ENCODE measurements at places on chromosomes 2 and 18. TPM values are rescaled to one million over a fixed set of nuclear protein-coding genes. Genes with fewer than 3 reads are reported as not detected.
A peak's percentile ranks its signal among the peaks of the same experiment; 100 is the strongest.

The ALPI gene
- total RNA-seq, result not detected

The RFTN2 gene
- total RNA-seq, result 20.6 TPM

The ZDBF2 gene
- 27.1 TPM for total RNA-seq

The MYO7B gene
- 0.28 TPM for total RNA-seq

The UGT1A3 gene
- total RNA-seq, result not detected

The MGAT4A gene
- total RNA-seq, result 12.2 TPM

The ANKRD29 gene
- 0.61 TPM for total RNA-seq

The TMEM178A gene
- total RNA-seq, result 12.0 TPM

The PLEKHH2 gene
- 2.1 TPM for total RNA-seq

The LRRTM4 gene
- total RNA-seq, result 10.1 TPM

The TMEM200C gene
- 26.1 TPM for total RNA-seq

The CD207 gene
- not detected for total RNA-seq

GRCh38 chr2:102603904-102604303, 15.4 kb upstream of the SLC9A2 start:
- no peak for DNase-seq

GRCh38 chr2:219636144-219636915, 8.9 kb downstream of the SLC4A3 start:
- DNase-seq, result no peak

- no peak for DNase-seq
These were observed 30.5 kb downstream of the GALNT14 start for GRCh38 chr2:31107591-31108300.

DNA sequence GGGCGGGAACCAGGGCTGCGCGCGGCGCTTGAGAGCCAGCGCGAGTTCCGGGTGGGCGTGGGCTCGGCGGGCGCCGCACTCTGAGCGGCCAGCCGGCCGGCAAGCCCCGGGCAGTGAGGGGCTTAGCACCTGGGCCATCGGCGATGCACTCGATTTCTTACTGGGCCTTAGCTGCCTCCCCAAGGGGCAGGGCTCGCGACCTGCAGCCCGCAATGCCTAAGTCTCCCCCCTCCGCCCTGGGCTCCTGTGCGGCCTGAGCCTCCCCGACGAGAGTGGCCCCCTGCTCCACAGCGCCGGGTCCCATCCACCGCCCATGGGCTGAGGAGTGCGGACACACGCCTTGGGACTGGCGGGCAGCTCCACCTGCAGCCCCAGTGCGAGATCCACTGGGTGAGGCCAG, 36.5 kb upstream of the MAP2 start:
- DNase-seq, result no peak

DNA sequence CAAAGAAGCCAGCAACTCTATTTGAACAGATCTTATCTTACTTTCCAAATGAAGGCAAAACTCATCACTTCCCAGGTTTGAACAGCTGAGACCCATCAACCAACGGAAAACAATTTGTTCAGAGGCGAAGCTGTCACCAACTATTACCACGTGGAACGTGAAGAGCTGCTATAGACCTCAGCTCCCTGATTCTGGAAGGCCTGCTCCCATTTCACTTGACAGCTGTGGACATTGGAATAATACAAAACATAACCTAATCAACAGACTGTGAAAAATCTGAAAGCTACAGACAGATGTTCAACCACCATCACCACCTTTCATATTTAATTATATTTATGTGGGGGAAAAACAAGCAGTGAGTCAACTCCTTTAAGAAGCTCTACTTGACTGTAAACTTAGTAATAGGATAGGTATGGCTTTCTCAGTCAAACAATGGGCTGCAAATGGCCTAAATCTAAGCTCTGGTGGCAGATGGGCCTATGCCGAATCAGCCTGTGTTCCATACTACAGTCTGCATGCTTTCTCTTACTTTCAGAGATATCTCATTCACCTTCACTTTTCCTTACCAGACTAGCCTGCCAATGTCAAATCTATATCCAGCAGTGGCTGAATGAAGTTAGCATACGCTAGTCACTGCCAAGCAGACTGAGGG, 896.4 kb downstream of the TDRD15 start:
- DNase-seq, result no peak

GRCh38 chr18:3703732-3704176, 253.8 kb downstream of the TGIF1 start:
- peak; percentile 56 for DNase-seq

- DNase-seq, result no peak
These were observed 208.1 kb upstream of the KLHL14 start for GRCh38 chr18:32980896-32981295.

DNA sequence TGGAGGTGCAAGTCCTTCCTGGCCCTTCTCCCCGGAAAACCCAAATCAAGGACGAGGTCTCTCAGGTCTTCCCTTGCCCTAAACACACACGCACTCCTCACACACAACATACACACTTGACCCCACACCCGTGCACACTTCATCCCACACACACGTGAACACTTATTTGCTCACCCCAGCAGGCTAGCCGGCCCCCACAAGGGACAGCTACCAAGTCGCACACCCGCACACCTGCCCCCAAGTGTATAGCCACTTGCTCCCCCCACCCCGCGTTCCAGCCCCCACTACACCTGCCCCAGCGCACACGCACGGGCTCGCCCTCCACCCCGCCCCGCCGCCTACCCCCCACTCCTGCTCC, 359 bp downstream of the TGFBRAP1 start:
- DNase-seq, result no peak

DNA sequence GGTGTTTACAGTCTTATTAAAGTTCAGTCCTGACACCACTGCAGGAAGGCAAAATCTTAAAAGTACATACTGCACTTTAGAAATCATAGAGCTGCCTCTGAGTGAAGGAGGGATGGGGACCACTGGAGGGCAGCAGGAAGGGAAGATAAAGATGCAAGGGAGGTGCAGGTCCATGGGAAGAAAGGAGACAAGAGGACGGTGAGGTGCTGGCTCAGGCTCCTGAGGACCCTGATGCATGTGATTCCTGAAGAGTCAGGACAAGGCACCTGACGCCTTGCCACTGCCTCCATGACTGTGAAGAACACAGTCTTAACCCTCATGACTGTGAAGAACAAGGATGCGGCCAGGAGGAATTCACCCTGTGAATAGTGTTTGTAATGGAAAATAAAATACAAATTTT, 116.2 kb upstream of the NPAS2 start:
- no peak for DNase-seq

DNA sequence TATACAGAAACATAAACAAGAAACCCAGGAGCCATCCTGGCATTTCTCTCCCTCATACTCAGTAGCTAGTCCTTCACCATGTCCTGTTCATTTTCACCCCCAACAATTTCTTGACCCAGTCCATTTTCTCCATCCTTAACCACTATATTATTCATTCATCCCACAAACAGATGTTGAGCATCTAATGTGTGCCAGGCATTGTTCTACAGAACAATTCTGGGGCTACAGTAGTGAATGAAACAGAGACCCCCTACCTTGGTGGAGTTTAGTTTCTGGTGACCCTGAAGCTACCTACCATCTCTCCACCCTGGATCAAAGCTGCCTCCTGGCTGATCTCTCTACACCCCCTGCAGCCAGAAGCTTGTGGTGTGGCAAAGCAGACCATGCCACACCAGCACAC, 27.5 kb upstream of the BZW1 start:
- no peak for DNase-seq

DNA sequence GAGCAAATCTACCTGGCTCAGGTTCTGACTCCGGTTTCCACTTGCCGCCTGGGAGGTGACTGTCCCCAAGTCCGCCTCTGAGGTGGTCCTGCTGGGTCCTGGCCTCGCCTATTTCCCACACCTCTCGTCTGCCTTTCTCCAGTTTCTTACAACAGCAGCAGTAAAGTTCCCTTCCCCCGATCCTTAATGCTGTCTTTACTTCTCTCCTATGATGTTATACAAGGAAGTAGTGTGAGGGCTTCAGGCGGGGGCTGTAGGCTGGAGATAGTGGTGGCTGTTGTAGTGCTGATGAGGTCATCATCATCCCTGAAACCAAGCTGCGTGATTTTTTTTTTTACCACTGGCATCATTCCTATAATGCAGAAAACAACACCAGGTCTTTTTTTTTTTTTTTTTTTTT, 18.9 kb downstream of the TGIF1 start:
- DNase-seq, result no peak

DNA sequence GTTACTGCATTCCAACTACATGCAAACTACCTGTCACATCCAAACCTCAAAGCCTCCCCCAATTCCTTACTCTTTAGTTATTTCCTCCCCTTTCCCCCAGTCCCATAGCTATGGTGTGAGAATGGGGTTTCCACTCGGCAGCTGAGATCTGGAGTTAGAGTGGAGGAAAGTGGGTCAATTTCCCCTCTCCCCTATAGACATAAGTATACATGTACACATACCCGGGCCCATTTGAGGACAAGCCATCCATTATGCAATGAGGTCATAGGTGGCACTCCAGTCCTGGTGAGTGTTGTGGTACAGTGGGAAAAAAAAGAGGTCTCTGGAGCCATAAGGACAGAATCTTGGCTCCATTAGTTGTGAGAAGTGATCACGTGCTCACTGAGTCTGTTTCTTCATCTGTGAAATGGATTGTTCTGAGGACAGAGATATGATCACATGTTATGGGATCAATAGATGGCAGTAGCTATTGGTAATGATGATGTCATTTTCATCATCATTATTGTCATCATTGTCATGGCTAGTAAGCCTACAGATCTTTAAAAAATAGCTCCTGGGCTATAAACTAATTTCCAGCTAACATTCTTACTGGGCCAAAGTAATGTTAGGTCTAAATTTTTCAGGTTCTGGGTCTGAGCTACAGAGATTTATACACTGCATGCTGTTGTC, 119.0 kb downstream of the BCL2L11 start:
- no peak for DNase-seq

DNA sequence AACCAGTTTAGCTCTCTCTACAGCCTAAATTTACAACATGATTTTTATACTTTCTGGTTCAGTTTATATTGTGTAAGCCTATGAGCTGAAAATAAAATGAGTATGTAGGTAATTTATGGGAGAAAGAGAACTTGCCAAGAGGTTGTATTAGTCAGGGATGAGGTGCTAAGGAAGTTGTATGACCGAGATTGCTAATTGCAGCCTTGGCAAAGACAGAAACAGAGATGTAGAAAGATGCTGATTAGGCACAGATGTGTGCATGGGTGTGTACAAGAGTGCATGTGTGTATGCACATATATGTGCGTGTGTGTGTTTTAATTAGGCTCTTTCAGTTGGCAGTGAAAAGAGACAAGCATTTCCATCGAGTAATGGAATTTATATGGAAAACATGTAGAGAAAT, 213.9 kb downstream of the FBXO15 start:
- DNase-seq, result no peak

DNA sequence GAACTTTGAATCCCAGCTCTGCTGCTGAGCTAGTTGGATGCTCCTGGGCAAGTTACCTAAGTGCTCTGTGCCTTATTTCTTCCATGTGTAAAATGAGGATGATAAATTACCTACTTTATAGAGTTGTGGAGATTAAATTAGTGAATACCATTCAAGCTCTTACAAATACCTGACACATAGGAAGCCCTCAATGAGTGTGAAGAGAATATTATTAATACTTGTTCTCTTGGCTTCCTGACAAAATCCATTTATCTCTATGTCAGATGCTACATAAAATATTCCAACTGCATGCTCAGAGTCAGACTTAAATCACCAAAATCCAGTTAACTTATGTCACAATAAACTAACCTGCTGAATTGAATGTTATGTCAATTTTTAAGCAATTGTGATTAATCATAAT, 42.9 kb upstream of the CCBE1 start:
- DNase-seq, result no peak

GRCh38 chr2:215299337-215299859, 12.5 kb upstream of the ATIC start:
- no peak for DNase-seq

- DNase-seq, result no peak
These were observed 416.0 kb upstream of the HS6ST1 start for GRCh38 chr2:128734521-128735295.

Measured in neural crest cell (in vitro differentiated cells).